ENCODE measurements at places on chromosomes 3 and 15.

- DNase-seq: no peak
Observed at GRCh38 chr3:187064210-187065115, 74.8 kb downstream of the RPL39L start.

GRCh38 chr3:190811775-190812480, 50.6 kb downstream of the GMNC start:
- peak; percentile 79 for DNase-seq

DNA sequence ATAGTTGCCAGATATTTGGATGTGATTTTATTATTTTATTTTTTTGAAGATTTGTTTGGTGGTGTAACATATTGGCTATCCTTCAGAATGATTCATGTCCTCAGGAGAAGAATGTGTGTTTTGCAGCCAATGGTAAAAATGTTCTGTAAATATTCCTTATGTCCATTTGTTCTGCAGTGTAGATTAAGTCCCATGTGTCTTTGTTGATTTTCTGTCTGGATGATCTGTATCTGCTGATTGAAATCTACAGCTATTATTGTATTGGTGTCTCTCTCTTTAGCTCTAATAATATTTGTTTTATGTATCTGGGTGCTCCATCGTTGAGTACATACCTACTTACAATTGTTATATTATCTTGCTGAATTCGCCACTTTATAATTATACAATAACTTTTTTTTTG, 1641.7 kb downstream of the OTOL1 start:
- DNase-seq: no peak

- DNase-seq: no peak
Observed at GRCh38 chr3:81462921-81463320, 298.5 kb downstream of the GBE1 start.

- no peak for DNase-seq
Observed at GRCh38 chr3:152350776-152351175, 82.0 kb downstream of the MBNL1 start.

GRCh38 chr15:50355619-50355905, 564 bp upstream of the GABPB1 start:
- no peak for DNase-seq

DNA sequence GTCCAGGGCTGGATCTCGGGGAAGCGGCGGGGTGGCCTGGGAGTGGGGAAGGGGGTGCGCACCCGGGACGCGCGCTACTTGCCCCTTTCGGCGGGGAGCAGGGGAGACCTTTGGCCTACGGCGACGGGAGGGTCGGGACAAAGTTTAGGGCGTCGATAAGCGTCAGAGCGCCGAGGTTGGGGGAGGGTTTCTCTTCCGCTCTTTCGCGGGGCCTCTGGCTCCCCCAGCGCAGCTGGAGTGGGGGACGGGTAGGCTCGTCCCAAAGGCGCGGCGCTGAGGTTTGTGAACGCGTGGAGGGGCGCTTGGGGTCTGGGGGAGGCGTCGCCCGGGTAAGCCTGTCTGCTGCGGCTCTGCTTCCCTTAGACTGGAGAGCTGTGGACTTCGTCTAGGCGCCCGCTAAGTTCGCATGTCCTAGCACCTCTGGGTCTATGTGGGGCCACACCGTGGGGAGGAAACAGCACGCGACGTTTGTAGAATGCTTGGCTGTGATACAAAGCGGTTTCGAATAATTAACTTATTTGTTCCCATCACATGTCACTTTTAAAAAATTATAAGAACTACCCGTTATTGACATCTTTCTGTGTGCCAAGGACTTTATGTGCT, 527 bp downstream of the B2M start:
- no peak for DNase-seq

DNA sequence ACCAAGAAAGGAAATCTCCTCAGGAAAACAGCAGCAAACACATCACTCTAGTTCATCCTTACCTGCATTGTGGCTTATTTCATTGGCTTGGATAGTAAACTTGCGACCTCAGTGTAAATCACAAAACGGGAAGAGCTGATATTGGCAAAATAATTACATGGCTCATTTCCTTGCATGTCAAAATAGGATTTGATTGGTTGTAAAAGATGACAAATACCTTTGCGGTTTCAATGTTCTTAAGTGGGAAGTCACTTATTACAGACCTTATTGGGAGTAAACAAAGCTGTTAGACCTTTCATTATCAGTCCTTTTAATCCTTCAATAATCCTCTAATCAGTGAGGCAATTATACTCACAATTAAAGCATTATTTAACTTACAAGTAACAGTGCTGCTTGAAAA, 590.6 kb downstream of the MAGI1 start:
- DNase-seq: no peak

GRCh38 chr3:11377719-11378118, 105.5 kb downstream of the ATG7 start:
- DNase-seq: no peak

GRCh38 chr3:133371181-133371580, 28.7 kb upstream of the BFSP2 start:
- no peak for DNase-seq

GRCh38 chr3:144036498-144036897, 64.9 kb downstream of the DIPK2A start:
- no peak for DNase-seq

GRCh38 chr15:88061452-88061851, 195.1 kb downstream of the NTRK3 start:
- no peak for DNase-seq

DNA sequence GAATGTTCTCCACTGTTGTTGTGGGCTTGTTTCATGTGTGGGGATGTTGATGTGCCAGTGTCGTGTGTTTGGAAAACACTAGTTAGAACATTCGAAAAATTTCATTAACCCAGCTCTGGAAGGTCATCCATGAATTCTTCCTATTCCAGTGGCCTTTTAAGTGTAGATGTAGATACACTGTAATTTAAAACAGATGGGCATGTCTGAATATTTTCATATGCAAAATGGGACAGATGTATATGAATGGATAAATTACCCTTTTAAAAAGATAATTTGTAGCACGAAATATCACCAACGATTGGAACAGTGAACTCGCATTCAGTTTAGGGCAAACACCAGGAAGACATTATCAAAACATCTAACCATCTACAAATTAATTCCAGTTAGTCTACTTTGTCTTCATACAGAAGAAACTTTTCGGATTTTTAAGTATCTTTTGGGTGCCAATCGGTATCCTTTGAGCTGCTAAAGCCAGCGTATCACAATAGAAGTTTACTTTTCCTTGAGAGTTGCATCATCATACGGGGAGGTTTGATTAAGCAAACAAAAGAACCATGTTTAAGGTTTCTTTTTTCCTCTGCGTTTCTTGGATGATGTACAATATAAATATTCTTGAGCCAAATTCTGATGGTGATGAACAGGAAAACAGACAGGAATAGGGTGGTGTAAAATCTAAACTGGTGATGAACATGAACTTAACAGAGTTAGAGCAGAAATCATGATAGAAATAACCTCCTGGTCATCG, 528.1 kb downstream of the FOXP1 start:
- no peak for DNase-seq

- DNase-seq: no peak
Observed at GRCh38 chr15:99224372-99225214, 24.8 kb downstream of the TTC23 start.

DNA sequence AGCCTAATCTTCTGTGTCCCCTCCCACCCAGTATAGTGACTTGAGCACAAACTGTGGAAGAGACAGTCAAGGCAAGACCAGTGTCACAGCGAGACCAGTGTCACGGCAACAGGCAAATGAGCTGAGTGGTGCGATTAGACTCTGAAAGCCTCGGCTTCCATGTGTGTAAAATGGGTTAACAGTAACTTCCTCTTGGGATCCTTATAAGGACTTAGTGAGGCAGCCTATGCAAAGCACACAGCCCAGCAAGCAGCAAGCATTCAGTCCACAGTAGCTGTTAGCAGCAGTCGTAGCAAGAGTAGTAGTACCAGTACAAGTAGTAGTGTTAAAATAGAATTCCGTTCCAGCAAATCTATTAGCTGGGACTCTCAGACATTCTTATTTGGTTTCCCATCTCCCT, 334.1 kb downstream of the GABRB3 start:
- no peak for DNase-seq

DNA sequence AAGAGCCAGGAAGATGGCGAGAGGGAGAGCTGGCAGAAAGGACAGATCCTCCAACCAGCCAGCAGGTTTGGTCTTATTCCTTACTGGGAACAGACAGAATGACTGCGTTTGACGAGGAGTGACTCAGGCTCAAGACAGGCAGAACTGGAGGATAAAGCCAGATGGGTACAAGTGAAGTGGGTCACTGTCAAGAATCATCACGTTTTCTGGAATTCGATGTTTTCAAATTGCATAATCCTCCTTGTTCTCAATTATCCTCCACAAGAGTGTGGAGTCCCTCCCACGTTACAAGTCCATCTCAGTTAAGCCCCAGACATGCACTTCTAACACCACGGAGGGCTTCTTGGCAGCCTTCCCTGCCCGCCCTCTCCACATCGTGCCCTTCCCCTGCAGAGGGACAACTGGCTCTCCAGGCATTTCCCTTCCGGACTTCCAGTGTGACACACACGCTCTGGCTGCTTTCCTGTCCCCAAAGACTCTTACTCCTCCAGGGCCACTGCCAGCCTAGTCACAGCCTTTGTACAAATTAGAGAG, 183.1 kb downstream of the CHST2 start:
- DNase-seq: peak; percentile 77

DNA sequence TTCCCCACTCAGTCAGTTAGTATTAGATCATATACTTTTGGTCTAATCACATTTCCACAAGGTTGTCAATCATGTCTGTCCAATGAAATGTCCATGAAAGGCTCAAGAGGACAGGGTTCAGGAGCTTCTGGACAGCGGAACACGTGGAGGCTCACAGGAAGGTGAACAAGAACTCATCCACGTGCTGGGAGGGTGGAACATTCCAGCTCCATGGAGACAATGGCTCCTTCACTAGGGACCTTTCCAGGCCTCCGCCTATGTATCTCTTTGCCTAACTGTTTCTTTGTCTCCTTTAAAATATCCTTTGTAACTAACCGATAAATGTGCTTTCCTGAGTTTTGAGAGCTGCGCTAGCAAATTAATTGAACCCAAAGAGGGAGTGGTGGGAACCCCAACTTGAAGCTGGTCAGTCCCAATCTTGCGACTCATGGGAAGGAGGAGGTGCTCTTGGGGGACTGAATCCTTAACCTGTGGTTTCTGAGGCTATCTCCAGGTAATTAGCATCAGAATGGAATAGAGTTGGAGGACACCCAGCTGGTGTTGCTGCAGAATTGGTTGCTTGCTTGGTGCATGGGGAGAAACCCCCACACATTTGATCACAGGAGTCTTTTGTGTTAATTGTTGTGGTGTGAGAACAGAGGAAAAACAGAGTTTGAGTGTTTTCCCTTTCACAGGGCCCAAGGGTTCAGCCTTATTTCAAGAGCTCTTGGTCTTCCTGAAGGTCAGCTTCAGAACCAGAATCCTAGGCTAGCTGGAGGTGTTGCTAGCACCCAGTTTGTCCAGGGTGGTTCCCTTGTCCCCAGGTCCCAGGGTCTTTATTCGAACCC, 3.0 kb upstream of the TKT start:
- DNase-seq: peak; percentile 50

GRCh38 chr3:50133283-50133615, 21.9 kb upstream of the SEMA3F start:
- DNase-seq: no peak

DNA sequence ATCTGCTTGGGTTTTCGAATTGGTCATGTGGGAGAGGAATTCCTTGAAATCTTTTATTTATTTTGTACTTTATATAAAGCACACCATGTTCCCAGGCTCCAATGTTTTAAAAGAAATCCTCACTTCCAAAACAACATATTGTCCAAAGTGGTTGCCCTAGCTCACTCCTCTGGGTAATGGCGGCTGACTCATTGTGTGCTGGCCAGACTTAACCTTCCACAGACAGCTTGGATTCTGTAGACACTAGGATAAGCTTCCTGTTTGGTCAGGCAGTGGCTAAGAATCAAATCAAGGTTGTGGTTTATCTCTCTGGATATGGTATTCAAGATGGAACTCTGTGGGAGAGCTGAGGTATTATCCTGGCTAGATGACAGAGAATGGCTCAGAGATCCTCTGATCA, 55.8 kb upstream of the FAM98B start:
- peak; percentile 69 for DNase-seq

Measured in islet precursor cell (in vitro differentiated cells).